Bronchial epithelial cell (primary cell): ENCODE measurements at places on chromosomes 16 and 17. TPM values are rescaled to one million over a fixed set of nuclear protein-coding genes. Genes with fewer than 3 reads are reported as not detected.

Gene SNX20
- not detected in 2 replicates for total RNA-seq

Gene ACSM2A
- not detected in 2 replicates for total RNA-seq

Gene CMTM2
- total RNA-seq, result not detected in 2 replicates

Gene KRT31
- total RNA-seq, result 0.26 TPM in 1 of 2 replicates, not detected in the other

Gene TNS4
- 22.0 and 27.1 TPM in 2 replicates for total RNA-seq

Gene UTP4
- total RNA-seq, result 12.8 and 21.9 TPM in 2 replicates

Gene GABARAPL2
- 27.6 and 32.0 TPM in 2 replicates for total RNA-seq

Gene EVPL
- 27.1 and 93.3 TPM in 2 replicates for total RNA-seq

Gene MT1F
- total RNA-seq, result 1.5 and 1.6 TPM in 2 replicates

Gene CHST6
- total RNA-seq, result 1.3 and 6.4 TPM in 2 replicates

Gene NPIPA2
- 0.13 and 0.53 TPM in 2 replicates for total RNA-seq

Gene PPP1R27
- total RNA-seq, result 0.13 TPM in 1 of 2 replicates, not detected in the other

Gene ZNF500
- 5.8 TPM in 2 replicates for total RNA-seq

Gene KRTAP9-8
- not detected in 2 replicates for total RNA-seq

Gene KRTAP4-4
- total RNA-seq, result not detected in 2 replicates

Gene CDK5R1
- total RNA-seq, result 2.9 and 5.5 TPM in 2 replicates

Gene CASKIN1
- under 0.01 and 1.8 TPM in 2 replicates for total RNA-seq

Gene ATP6V0C
- total RNA-seq, result 7.9 and 13.2 TPM in 2 replicates

Gene KCTD2
- total RNA-seq, result 5.0 and 7.8 TPM in 2 replicates

Gene SECTM1
- 1.3 and 3.7 TPM in 2 replicates for total RNA-seq

Gene GNAO1
- under 0.01 TPM in 1 of 2 replicates, not detected in the other for total RNA-seq

Gene AFMID
- total RNA-seq, result 13.2 and 32.1 TPM in 2 replicates

Gene TGFB1I1
- 1.6 and 2.8 TPM in 2 replicates for total RNA-seq

Gene KDM6B
- total RNA-seq, result 2.9 and 6.0 TPM in 2 replicates

Gene SP2
- 1.1 and 1.7 TPM in 2 replicates for total RNA-seq

Gene EFCAB13
- 0.26 and 5.1 TPM in 2 replicates for total RNA-seq

Gene TSEN54
- 16.3 and 25.3 TPM in 2 replicates for total RNA-seq

Gene TMEM92
- total RNA-seq, result 0.26 and 0.64 TPM in 2 replicates

Gene PIPOX
- total RNA-seq, result 0.26 and 1.4 TPM in 2 replicates

Gene QRICH2
- 2.1 and 3.8 TPM in 2 replicates for total RNA-seq

Gene KCNJ12
- total RNA-seq, result under 0.01 and 0.13 TPM in 2 replicates

Gene CA4
- total RNA-seq, result not detected in 2 replicates
